ENCODE measurements at places on chromosomes 5 and 9.

- no peak for DNase-seq
Measured at GRCh38 chr9:6944093-6944551, 186.3 kb downstream of the KDM4C start.

GRCh38 chr5:151700296-151700695 is 13.6 kb upstream of the SPARC start:
- DNase-seq: no peak

DNA sequence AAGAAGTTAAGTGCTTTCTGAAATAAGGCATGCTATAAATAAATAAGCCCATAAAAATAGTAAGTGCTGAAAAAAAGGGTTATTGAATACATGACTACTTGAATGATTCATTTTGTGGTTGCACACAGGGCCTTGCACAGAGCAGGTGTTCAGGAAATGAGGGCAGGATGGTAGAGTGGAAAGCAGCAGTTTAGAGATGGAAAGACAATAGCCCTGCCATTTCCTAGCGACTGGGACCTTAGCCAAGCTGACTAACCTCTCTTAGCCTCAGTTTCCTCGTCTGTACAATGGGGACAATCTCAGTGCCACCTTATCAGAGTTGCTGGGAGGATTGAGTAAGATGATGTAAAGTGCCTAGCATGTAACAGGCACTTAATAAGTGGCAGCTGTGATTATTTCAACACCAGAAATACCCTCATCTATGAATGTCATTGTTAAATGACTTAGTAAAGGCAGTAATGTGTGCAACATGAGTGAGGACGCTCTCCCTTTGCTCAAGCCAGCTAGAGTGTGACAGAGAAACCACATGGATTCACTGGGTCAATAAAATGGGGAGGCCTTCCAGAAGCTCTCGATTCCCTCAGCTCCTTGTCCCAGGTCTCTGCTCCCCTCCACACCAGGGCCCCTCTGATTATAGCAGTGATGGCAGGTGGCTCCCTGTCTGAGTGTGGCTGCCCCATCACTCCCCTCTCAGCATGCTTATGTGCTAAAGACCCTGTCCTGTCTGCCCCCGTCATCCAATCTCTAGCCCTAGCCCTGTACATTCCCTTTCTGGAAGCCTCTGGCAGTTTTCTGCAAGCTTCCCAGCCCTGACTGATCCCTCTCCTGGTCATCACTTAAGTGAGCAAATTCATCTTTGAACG is 16.0 kb upstream of the PHF19 start:
- DNase-seq: no peak

DNA sequence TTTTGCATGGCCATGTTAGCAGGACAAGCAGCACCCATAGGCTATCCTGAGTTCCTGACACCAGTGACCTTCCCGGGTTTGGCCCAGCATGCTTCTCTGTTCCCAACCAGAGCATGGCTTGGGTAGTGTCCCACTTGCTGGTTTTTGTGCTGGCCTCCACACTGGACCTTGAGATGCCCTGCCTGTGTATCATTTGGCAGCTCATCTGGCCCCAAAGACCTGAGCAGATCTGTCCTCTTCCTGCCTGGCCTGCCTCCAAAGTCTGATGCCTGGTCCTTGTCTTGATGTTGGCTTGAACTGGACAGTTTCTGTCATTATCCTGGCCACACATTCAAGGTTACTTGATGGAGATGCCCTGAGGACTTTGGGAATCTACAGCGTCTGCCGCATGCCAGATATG is 590.7 kb upstream of the KLF4 start:
- no peak for DNase-seq

DNA sequence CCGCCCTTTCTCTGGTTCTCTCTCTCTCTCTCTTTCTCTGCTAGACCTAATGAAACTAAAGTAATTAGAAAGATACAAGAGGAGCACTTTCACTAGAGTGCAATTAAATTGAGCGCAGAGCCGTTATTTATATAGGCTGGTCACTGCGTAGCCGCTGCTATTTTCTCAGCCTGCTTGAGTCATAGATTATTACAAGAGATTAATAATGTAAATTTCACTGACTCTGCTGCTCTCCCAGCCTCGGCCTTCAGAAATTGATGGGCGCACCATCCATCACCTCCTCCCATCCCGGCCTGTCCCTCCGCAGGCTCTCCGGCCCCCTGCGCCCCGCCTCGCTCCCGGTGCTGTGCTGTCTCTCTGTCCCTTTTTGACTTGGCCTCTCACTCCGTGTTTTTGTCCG is 268.0 kb upstream of the MVB12B start:
- DNase-seq: no peak

- no peak for DNase-seq
Measured at GRCh38 chr9:84940294-84940693, 270.8 kb downstream of the NTRK2 start.

- DNase-seq: no peak
Measured at GRCh38 chr9:116165912-116166311, 12.3 kb downstream of the PAPPA start.

- DNase-seq: no peak
Measured at GRCh38 chr5:52864371-52864770, 76.7 kb downstream of the ITGA1 start.

GRCh38 chr9:134634667-134635230 is 6.9 kb upstream of the COL5A1 start:
- DNase-seq: no peak

DNA sequence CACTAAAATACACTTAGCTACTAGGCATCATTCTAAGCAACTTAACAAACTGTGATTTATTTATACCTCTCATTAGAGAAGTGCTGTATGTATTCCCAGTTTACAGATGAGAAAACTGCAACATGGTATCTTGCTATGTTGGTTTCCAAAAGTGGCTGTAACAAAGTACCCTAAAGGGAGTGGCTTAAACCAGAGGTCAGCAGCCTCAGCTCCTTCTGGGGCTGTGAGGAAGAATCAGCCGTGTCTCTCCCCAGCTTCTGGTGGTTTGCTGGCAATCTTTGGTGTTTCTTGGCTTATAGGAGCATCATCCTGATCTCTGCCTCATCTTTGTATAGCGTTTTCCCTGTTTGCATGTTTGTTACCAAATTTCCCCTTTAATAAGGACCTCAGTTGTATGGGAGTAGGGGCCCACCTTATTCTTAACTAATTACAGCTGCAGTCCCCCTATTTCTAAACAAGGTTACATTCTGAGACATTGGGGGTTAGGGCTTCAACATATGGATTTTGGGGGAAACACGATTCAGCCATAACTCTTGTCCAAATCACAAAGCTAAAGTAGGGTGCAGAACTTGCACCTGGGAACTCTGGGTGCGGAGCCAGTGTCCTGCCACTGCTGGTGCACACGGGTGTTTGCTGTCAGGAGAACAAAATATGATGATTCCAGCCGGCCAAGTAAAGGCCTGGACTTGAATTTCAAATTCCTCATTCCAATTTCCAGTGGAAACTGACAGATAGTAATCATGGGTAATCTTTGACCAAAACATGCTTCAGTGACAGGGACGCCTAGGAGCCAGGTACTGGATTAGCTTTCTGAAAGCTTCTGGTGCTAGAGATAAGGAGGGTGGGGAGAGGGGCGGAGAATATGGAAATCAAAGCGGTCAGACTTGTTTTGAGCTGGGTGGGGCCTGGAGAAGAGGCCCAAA is 43.3 kb downstream of the RAI14 start:
- DNase-seq: no peak
